Hematopoietic multipotent progenitor cell treated with erythropoietin and hydrocortisone succinate and interleukin-3 and kit ligand, for 8 days (in vitro differentiated cells): ENCODE measurements at places on chromosomes 4 and X.

DNA sequence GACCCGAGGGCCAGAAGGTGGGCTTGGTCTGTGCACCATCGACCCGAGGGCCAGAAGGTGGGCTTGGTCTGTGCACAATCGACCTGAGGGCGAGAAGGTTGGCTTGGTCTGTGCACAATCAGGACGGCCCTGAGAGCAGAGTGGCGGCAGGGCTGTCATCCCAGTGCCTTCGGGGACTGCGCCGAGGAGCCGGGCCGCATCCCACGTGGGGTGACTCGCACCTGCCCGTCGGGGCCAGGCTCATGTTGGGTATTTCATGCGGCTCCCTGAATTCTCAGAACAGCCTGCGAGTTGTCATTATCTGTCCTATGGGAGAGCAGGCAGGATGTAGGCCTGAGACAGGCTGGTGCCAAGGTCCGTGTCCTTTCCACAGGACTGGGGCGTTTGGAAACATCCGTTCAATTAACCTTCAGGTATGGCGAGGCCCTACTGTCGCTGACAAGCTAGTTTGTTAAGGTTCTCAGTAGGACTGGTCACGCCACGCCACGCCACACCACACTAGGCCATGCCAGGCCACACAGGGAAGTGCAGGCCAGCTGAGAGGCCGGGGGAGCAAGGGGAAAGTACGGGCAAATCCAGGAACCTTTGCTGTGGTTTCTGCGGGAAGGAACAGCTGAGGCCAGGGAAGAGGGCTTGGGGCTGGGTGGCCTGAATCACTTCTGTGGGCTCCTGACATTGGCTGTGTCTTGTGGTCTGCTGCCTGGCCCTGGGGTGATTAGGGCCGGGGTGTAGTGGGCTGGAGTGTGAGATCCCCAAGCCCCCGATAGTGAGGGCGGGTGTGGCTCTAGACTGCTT, 182.9 kb downstream of the AFAP1 start:
- DNase-seq: no peak

- peak; percentile 59 for DNase-seq
These were observed 10.2 kb downstream of the GAK start for GRCh38 chr4:921830-922331.

DNA sequence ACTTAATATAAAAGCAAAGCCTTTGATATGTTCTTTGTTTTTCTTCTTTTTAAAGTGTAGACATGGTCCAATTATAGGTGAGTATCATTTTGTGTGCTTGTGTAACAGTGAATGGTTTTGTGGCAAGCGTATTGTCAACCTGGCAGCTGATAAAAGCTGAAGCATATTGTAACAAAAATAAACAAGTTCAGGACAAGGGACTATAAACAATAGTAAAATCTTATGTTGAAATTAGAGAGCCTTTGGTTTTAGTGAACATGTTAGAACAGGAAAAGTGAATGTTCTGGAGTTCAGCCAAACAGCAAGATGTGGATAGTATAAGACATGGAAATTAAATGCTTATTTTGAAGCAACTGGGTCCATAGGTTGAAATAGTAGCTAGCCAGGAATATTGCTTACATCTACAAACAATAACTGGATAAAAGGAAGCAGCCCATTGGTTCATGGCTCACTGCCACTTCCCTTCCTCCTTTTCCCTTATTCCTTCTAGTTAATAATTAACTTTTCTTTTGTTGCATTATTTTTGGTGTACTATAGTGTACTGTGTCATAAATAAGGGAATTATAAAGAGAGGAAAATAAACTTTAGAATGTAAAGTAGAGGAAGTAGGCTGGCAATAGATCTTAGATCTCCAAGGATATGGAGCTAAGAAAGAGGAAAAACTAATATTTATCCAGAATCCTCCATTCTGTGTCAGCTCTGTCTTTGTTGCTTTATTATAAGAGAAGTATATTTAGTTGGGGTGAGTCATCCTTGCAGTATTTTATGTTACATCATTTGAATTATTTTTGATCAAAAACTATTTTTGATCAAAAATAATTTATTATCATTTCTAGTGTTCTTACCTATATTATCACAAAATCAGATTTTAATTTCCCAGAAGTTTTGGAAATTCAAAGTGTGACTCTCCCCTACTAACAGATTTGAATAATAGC, 65.6 kb downstream of the MRPL1 start:
- DNase-seq: no peak

DNA sequence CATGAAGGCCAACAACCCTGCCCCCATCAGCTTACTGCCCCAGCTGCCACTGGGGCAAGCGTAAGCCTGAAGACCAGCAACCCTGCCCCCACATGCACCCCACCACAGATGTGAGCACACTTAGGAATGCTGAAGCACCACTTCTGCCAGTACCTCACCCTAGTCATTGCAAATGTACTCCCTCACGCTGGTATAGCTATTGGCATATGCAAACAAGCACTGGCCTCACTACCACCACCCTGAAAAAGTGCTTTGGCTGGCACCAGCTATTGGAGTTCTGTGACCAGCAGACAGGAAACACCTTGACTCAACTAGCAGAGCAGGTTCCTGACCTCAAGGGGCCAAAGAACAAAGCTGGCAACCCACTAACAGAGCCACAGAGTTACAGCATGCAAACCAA, 534.4 kb upstream of the POU3F4 start:
- DNase-seq: no peak

DNA sequence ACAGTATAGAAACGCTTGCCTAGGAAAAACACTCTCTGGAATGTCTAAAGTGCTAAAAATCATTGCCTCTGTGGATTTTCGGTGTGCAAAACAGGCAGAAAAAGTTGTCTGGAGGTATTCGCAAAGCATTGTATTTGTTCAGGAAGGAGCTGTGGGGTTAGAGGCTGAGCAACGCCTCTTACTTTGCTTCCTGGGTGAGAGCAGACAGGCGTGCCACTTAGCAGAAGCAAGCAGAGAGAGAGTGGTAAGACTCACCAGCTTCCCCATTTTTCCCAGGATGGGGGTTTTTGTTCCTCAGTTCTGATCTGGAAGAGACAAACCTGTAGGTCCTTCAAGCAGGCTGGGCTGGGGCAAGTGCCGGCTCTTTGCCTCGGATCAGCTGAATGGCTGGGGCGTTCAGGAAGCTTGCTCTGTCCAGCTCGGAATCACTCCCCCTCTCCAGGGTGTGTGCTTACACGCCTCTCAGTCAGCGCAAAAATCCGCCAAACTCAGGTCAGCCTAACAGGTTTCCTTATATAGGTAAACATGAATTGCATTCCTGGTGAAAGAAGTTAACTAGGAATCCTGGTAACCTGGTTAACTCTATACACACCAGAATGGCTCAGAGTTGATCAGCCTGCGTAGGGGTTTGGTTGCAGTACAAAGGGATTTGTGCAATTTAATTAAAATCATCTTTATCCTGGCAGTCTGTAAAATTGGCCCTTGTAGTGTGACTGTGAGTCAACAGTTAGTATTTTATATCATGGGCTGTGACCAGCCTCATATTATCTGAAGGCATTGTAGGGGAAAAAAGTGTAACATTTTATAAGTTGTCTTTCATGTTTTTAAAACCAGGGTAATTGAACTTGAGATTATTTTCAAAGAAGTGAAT, 213.1 kb upstream of the MID1 start:
- no peak for DNase-seq

- DNase-seq: no peak
These were observed 315.3 kb upstream of the HS3ST1 start for GRCh38 chr4:11743976-11744375.

DNA sequence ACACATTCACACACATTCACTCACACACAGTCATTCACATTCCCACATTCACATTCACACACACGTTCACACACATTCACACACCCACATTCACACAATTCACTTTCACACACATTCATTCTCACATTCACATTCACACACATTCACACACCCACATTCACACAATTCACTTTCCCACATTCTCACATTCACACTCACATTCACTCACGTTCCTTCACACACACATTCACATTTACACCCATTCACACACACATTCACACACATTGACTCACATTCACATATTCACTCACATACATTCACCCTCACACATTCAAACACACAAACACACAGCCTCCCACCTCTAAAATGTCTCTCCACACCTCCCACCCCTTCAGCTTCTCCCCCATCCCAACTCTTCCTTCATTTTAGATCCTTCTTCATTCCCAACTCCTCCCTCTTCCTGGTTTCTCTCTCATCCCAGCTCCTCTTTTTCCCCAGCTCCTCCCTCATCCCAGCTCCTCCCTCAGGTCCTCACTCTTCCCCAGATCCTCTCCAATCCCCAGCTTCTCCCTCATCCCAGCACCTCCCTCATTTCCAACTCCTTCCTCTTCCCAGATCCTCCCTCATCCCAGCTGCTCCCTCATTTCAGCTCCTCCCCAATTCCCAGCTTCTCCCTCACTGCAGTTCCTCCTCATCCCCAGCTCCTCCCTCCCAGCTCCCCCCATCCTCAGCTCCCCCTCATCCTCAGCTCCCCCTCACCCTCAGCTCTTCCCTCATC, 111.0 kb downstream of the FAM53A start:
- no peak for DNase-seq

- DNase-seq: no peak
These were observed 243.9 kb upstream of the VCX3A start for GRCh38 chrX:6778544-6779503.

GRCh38 chr4:154534296-154534695, 15.9 kb downstream of the PLRG1 start:
- DNase-seq: no peak

DNA sequence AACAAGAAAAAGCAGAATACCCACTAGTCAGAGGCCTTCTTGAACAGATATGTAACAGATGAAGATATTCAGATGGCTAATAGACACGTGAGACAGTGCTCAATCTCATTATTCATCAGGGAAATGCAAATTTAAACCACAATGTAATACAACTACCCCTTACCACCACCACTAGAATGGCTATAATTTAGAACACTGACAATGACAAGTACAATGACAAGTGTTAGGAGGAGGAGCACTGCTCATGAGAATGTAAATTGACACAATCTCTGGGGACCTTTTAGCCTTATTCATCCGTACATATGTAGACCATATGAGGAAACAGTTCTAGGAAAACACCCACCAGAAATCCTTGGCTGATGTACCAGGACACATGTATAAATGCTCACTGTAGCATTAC, 13.1 kb downstream of the ZNF81 start:
- DNase-seq: no peak

DNA sequence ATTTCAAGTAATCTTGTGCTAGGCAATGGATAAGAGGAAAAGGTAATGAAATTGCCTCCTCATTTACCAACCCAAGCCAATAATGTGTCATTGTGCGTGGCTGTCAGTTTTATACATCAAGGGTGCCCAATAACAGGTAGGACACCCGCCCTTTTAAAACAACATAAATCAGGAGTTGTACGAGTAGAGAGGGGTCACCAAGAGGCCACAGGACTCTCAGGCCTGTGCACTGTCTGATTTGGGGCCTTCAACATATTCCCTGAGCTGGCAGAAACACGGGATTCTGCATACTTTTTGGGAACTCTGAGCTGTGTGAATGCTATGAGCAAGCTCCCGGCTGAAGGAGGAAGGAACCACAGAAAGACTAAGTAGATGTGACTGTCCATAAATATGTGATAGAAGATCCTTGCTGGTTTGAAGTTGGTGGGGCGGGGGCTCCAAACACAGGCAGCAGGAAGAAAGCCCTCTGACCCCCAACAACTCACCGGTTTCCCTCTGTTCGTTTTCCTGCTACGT, 82.7 kb upstream of the MAML3 start:
- DNase-seq: no peak

- DNase-seq: no peak
These were observed 58.0 kb downstream of the FAM53A start for GRCh38 chr4:1626151-1626550.

DNA sequence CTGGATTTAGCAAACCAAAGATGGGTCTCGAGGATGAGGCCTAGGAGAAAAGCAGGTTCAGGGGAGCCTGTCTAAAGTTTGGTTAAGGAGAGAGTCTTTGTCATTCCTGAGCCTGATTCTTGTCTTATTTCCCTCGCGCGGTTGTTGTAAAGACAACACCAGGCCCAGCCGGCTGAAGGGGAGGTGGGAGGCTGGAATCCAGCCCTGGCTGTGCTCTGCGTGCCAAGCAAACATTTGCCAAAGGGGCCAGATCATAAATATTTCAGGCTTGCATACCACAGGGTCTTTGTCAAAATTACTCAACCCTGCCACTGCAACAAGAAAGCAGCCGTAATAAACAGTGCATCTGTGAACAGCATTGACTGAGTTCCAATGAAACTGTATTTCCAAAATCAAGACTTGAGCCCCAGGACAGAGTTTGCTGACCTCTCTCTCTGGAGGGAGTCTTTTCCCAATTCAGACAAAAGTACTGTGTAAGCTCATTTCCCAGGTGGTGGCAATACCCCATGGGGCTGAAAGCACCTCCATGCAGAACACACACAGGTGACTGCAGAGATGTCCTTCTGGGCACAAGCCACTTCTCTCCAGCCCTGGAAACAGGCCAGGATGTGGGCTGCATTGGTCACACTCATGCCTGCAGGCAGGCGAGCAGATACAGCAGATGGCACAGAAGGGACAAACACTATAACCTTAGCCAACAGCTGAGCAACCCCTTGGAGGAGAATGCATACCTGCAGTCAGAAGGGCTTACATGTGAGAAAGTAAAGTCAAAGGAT, 320.3 kb downstream of the STK32B start:
- no peak for DNase-seq

DNA sequence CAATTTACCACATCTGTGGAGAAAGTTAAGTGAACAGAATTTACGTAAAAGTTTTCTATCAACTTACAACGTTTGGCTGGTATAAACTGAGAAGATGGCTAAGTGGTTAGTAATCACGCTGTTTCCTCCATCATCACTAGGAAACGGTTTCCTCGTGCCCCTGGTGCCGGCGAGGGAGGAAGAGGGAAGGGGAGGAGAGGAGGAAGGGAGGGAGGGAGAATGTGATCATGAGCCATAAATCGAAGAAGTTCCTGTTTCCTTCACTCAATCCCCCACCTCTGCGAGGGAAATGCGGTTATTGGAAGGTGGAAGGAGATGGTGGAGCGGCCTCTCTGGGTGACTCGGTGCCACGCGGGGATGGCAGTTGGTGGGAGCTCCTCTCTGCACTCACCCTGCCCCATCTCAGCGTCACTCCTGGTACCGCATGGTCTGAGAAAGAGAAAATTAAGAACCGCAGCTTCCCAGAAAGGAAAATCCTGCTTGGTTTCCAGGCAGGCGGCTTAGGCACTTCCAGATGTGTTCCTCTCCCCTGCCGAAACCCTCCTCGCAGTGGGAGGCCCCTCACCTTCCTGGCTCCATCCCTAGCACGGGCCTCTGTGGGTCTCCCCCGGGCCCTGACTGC, 216.8 kb downstream of the AFAP1 start:
- DNase-seq: no peak

DNA sequence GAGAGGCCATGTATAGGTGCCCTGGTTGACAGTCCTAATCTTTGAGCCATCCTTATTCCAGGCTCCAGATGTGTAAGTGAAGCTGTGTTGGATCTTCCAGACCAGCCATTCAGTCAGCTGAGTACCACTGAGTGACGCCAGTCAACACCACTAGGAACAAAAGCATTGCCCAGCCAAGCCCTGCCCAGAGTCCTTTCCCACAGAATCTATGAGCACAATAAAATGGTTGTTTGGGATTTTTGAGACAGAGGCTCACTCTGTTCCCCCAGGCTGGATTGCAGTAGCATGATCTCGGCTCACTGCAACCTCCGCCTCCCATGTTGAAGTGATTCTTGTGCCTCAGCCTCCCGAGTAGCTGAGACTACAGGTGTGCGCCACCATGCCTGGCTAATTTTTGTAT, 262.5 kb downstream of the BCOR start:
- no peak for DNase-seq
